ENCODE measurements at places on chromosomes 16 and 17.
A peak's percentile ranks its signal among the peaks of the same experiment; 100 is the strongest.

GRCh38 chr17:41098481-41098880, 539 bp upstream of the KRTAP4-8 start:
- peak; percentile 78 for DNase-seq

DNA sequence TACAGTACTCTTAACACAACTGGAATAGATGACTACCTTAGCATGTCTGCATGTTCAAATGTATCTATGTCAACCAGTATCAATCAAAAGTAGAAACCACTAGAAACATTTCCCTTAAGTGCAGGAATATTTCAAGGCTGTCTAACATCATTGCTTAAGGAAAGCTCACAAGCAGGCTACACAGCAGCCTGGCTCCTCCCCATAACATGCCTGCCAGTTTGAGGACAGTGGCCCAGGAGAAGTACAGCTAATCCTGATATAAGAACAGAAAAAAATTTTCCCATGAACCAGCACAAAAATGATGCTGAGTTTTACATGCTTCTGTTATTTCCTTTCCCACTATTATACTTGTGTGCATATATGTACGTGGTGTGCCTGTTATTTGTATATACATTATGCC, 175.1 kb downstream of the MYO1D start:
- no peak for DNase-seq

- DNase-seq, result no peak
Observed at GRCh38 chr17:57032343-57032742, 52.7 kb upstream of the AKAP1 start.

GRCh38 chr16:49440156-49441065, 66.8 kb downstream of the C16orf78 start:
- no peak for DNase-seq

- no peak for DNase-seq
Observed at GRCh38 chr16:19245326-19245925, 40.1 kb upstream of the CLEC19A start.

DNA sequence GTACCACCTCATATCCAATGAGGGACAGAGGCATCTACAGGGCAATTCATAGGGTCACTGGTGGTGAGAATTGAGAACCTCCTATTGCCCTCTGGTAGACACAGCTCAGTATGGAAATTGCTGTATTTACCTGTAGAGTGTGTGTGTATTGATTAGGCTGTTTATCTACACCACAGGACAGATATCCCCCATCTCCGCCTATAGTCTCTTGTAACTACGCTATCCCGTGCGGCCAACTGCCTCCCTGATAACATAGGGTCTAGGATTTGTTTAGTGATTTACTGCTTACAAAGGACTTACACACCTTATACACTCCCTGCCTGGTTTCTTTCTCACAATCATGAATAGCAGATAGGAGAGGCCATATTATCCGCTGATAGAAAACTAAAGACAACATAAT, 1.7 kb upstream of the STAT3 start:
- DNase-seq, result no peak

GRCh38 chr17:41657176-41657754, 31.4 kb upstream of the EIF1 start:
- DNase-seq, result peak; percentile 46

GRCh38 chr17:45646288-45646988, 137.7 kb upstream of the CRHR1 start:
- no peak for DNase-seq

- no peak for DNase-seq
Observed at GRCh38 chr17:29588017-29588561, 1.4 kb downstream of the GIT1 start.

GRCh38 chr17:30352240-30352814, 18.5 kb upstream of the TMIGD1 start:
- no peak for DNase-seq

GRCh38 chr17:67171560-67171959, 73.4 kb downstream of the HELZ start:
- no peak for DNase-seq

DNA sequence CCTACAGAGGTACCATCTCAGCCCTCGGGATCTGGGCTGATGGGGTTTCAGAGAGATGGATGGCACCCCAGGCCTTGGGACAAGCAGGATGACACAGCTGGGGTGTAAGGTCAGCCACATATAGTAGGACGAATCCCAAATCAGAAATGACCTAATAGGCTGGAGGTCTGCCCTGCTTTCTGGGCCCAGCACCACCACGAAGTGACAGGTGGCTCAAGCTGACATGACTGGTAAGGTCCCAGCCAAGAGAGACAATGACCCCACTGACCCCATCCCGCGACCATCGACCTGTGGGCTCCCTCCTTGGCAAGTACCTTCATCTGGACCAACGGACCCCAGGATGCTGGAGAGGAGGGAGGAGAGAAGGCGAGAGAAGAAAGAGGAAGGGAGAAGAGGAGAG, 15.6 kb downstream of the CAMKK1 start:
- no peak for DNase-seq

GRCh38 chr17:65197201-65197600, 60.0 kb downstream of the RGS9 start:
- DNase-seq, result no peak

GRCh38 chr16:2339521-2340484, 725 bp downstream of the ABCA3 start:
- no peak for DNase-seq

GRCh38 chr17:58595194-58595792, 80.9 kb upstream of the MTMR4 start:
- no peak for DNase-seq

DNA sequence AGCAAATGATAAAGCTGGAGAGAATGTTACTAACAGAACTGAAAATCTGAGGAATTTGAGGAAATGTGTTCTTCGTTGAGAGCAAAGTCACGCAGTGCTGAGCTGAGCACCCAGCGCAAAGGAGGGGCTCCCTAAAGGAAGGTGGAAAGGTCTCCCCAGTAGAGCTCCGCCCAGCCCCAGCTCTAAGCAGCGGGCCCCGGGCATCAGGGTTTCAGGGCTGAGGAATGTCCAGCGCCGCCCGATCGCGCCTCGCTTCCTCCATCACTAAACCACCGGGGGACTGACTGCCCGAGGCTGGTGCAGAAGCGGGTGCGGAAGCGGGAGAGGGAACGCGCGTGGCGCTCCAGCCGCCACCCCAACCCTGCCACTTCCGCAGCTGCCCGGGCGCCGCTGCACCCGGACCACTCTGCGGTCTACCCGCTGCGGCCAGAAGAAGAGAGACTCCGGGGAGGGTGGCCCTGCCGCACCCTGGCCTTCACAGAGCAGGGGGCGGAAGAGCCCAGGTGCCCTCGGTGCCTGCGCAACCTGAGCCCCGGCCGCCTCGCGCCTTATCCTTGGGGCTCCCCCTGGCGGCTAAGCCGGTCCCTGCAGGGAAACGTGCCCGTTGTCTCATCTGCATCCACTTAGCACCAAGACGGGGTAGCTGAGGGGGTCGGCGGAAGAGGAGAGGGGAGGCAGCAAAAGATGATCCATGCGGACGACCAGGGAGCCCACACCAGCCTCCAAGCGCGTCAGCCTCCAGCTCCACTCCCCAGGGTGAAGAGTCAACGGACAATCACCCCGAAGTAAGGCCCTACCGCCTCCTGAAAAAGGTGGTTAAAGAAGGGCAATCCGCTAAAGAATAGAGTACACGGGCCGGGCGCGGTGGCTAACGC, 12.4 kb upstream of the GUCY2D start:
- peak; percentile 56 for DNase-seq

DNA sequence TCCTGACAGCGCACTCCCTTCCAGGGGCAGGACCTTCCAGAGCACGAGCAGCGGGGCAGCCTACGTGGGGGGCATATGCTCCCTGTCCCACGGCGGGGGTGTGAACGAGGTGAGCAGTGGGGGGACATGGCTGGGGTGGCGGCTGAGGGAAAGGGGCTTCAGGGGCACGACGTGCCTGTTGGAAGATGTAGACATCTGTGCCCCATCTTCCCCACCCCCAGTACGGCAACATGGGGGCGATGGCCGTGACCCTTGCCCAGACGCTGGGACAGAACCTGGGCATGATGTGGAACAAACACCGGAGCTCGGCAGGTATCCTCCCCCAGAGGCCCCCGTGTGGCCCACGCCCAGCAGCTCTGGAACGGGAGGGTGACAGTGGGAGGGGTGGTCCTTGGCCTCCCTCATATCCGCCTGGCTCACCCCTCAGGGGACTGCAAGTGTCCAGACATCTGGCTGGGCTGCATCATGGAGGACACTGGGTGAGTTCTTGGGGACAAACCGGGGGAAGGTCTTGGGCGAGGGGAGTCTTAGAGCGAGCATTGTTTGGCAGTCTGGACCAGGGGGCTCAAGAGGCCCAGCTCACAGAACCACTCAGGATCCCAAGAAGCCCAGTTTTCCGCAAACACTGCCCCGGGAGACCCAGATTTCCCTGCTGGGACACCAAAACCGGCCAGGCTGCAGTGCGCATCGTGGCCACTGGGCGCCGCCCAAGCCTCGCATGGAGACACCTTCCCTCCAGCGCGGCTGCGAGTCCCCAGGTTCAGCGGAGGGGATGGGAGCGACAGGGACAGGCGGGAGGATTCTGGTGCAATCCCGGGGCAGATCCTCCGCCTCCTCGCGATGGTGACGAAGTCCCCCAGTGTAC, 15.7 kb downstream of the ADAM11 start:
- peak; percentile 57 for DNase-seq

DNA sequence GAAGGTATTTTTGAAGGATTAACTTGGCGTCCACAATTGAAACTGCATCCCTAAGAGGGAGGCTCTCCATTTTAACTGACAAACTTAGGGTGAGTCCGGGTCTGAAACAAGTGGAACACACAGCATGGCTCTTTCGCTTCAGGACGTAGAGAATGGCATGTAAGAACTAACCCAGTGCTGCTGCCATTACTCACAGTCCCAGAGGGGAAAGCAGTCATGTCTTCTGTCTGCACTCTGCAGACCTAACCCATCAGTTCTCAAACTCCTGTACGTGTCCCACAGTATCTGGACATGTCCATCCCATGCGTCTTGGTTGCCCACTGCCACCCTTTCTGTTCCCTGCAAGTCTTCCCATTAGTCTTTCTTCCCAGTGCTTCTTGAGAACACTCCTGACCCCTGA, 563 bp downstream of the ST6GALNAC1 start:
- DNase-seq, result peak; percentile 67

DNA sequence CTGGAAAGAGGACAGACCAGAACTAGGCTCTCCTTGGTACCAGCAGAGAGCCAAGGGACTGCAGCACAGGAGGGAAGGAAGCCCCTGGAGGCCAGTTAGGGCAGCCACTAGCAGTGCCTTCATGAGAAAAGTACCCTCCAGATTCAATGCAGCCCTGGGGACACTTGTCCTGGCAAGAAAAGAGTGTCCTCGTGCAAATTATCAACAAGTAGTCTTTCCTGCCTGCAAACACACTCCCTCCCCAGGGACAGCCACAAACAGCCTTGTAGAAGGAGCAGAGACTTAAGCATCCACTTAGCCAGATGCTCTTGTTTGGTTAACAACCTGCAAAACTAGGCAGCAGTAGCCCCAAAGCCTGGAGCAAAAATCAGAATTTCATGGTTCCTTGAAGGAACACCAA, 24.3 kb downstream of the CENPV start:
- DNase-seq, result peak; percentile 8

GRCh38 chr16:89319886-89320781, 102.6 kb downstream of the ZNF778 start:
- peak; percentile 91 for DNase-seq

DNA sequence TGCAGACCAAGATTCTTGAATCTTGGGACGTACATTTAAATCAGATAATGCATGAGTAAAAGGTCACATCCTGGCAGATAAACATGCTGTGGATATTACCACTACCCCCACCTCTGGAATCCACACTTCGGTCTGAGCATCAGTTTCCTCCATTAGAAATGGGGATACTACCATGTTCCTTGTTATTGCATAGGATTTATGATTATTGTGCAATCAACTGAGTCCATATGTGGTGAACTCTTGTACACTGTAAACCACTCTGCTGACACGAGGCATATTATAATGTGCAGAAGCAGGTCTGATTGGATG, 108.7 kb downstream of the VAT1L start:
- DNase-seq, result no peak

DNA sequence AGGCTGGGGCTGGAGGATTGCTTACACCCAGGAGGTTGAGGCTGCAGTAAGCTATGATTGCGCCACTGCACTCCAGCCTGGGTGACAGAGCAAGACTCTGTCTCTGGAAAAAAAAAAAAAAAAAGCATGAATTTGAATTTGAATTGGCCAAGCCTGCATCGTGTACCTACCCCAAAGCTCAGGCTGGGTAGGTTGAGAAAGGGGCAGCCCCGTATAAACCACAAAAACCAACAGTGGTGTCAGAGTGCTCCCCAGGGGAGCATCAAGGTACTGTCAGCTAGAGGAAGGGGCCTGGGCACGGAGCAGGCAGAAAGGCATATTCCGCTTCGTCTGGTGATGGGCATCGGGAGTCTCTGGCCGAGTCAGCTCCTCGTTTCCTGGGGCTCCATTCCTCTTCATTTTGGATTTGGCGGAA, 40.9 kb downstream of the RAP1GAP2 start:
- no peak for DNase-seq

DNA sequence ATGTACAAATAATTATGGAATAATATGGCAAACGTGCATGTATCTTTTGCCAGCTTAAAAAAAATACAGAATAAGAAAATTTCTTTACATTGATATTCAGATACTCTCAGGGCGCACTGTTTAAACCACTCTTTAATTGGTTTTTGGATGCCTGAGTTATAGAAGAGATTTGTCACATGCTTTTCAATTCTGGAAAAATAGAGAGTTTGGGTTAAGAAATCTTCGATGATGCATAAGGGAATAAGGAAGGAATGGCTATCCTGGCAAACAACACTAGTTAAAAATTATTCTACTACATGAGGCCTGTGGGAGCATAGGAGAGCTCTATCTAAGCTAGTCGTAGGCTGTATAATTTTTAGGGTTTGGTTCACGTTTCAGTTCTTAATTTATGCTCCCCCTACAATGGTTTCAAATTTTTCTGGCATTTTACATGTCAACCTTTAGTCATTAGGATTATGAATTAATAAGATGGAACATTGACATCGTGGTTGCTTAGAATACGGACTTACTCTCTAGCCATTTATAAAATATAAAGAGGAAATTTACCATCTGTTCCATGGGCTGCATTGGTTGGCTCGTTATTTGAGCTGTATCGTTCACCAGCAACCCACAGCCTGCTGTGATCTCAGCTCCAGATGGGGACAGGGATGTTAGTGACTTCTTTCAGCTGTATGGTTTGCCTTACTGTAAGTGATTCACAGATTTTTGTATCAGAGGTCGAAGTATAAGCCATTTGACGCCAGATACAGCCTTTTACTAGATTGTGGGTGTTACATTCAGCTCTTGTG, 15.9 kb downstream of the NARF start:
- no peak for DNase-seq

Data from bronchial epithelial cell (primary cell).